ENCODE measurements at places on chromosomes 4 and X.

GRCh38 chr4:9679704-9680478 lies 101.5 kb upstream of the DRD5 start:
- no peak for DNase-seq

GRCh38 chr4:184355857-184356256 lies 118.5 kb downstream of the IRF2 start:
- no peak for DNase-seq

DNA sequence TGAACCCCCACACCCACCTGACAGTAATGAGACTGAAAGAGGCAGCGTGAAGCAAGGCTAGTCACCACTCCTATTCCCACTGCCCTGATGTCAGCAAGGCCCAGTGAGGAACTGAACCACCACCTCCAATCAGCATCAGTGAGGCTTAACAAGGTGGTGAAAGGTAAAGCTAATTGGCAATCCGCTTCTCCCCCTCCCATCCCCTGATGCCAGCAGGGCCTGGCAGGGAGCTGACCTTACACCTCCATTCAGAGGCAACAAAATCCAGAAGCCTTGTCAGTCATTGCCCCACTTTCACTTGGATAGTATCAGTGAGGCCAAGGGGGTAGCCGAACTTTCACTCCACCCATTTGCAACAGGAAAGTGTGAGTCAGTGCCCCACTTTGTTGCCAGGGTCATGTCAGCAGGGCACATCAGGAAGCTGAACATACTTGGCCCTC lies 60.8 kb downstream of the AWAT2 start:
- DNase-seq, result no peak

- no peak for DNase-seq
Observed at GRCh38 chr4:67725132-67725531, 24.2 kb upstream of the UBA6 start.

- DNase-seq, result no peak
Observed at GRCh38 chr4:38080061-38080974, 120.1 kb downstream of the PTTG2 start.

- peak; percentile 71 for DNase-seq
Observed at GRCh38 chr4:74056858-74057562, 18.5 kb upstream of the CXCL3 start.

DNA sequence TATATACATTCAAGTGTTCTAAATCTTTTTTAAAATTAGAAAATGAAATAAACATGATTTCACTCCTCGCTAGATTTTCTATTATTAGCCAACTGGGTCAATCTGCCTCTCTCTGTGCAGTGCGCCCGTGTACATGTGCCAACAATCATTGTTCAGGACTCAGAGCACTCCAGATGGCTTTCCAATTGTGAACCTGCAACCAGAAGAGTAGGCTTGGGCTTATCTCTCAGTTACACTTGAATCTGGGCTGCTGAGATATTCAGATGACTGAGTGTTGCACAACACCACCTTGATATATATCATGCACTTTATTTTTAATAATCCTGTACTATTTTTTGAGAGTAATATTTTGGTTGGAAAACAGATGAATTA lies 184.0 kb upstream of the FSTL5 start:
- no peak for DNase-seq

- no peak for DNase-seq
Observed at GRCh38 chr4:143356493-143356892, 19.8 kb downstream of the GAB1 start.

DNA sequence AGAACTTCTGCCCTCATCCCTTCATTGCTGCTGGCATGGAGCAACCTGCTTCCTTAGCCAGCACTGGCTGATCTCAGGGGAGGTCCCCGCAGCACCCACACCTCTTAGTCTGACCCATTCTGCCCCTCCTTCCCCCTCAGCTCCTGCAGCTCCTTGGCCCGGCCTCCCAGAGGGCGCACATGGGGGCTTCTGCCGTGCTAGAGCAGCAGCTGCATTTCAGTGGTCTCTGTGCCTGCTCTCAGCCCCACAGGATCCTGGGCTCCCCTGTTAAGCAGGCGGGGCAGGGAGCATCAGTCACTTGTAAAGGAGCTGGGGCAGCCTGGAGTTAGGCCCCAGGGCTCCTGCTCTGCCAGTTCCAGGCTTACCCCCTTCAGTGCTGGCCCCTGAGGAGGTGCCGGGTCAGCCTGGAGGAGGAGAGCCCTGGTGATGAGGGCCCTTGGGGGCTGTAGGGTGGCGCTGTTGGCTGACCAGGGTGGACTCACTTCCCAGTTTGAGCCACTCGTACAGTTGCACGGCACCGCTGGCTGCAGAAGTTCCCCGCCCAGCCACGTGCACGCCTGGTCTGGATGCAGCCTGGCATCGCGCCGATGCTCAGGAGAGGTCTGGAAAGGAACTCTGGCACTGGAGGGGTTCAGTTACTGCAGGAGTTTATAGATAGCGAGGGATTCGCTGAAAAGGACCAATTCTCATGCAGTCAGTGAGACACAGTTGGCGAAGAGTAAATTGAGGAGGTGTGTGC lies 85.1 kb upstream of the PSAPL1 start:
- DNase-seq, result no peak

GRCh38 chr4:184854673-184855072 lies 28.9 kb upstream of the ACSL1 start:
- peak; percentile 93 for DNase-seq

DNA sequence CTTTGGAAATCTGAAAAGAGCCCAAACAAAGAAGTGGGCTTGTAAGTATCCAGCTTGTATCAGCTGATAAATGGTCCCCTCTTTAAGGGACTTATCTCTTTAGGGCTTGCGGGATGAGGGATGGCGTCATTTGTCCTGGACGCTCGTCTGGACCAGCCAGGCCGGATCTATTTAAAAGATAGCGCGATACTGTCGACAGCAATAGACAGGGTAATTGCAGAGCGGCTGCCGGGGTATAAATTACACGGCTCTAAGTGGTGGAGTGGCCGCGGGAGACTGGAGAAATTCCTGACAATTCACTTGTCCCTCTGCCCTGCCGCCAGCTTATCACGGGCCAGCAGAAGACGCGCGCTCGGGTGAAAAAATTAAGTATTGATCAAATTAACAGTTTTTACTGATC lies 90.7 kb downstream of the FAM53A start:
- DNase-seq, result no peak

- DNase-seq, result no peak
Observed at GRCh38 chr4:704198-704891, 1.3 kb upstream of the PCGF3 start.

GRCh38 chr4:140126261-140126660 lies 27.7 kb downstream of the MAML3 start:
- DNase-seq, result no peak

DNA sequence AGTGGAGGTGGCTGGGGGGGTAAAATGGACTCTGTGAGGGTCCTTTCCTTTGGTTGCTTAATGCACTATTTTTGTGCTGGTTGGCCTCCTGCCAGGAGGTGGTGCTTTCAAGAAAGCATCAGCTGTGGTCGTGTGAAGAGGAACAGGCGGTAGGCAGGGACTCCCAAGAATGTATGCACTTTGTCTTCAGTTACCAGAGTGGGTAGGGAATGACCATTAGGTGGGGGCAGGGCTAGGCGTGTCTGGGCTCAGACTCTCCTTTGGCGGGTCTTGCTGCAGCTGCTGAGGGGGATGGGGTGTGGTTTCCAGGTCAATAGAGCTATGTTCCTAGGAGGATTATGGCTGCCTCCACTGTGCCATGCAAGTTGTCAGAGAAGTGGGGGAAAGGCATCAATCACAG lies 509.0 kb downstream of the PCDH19 start:
- DNase-seq, result no peak

GRCh38 chr4:124095621-124096020 lies 616.9 kb downstream of the ANKRD50 start:
- DNase-seq, result no peak

- no peak for DNase-seq
Observed at GRCh38 chr4:15684498-15684897, 2.9 kb downstream of the FAM200B start.

DNA sequence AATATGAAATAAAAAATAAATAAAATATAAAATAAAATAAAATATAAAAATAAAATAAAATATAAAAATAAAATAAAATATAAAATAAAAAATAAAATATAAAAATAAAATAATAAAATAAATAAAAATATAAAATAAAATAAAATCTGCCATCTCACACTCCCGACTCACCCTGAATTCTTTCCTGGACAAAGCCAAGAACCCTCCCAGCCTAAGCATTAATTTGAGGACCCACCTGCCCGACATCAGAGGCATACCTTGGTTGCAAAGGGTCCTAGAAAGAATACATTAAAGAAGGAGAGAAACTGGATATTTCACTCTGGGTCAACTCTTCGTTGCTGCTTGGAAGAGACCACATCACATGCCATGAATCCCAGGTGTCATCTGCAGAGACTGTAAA lies 138.3 kb downstream of the CRLF2 start:
- no peak for DNase-seq

DNA sequence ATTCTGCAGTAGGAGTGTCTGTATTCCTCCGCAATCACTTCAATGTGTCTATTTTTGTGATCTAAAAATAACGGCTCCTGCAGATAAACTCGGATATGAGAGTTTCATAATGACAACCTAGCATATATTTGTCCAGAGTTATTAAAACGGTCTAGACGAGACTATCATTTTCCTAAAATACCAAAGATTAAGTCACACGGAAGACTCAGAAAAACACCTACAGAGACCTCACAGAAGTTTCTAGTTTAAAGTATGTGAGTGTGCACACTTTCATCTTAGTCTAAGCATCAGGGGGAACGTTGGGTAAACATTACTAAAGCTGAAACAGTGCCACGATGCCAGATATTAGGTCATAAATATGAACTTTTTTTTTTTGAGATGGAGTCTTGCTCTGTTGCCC lies 156.9 kb downstream of the AFAP1 start:
- no peak for DNase-seq

DNA sequence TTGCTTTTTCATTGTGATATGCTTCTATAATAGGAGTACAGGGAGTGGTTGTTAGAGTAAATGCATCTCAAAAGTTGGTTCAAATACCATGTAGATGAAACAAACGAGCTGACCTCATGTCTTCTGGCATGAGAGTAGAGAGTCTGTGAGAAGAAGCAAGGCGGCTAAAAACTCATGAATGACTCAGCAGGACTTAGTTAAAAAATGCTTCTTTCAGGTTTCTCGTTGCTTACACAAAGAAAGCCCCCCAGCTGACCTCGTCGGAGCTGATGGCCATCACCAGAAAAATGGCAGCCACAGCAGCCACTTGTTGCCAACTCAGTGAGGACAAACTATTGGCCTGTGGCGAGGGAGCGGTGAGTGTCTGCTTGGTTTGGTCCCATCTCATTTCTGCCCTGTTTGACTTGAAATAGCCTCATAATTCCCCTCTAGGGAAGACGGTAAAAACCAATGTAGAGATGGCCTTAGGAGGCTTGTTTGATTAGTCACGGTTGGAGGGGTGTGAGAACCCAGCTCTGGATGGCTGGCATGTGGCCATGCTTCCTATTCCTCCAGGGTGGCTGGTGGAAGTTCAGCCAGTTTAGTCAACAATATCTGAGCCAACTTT lies 14.5 kb downstream of the AFP start:
- DNase-seq, result no peak

GRCh38 chrX:143934542-143934941 lies 50.7 kb downstream of the UBE2NL start:
- no peak for DNase-seq

DNA sequence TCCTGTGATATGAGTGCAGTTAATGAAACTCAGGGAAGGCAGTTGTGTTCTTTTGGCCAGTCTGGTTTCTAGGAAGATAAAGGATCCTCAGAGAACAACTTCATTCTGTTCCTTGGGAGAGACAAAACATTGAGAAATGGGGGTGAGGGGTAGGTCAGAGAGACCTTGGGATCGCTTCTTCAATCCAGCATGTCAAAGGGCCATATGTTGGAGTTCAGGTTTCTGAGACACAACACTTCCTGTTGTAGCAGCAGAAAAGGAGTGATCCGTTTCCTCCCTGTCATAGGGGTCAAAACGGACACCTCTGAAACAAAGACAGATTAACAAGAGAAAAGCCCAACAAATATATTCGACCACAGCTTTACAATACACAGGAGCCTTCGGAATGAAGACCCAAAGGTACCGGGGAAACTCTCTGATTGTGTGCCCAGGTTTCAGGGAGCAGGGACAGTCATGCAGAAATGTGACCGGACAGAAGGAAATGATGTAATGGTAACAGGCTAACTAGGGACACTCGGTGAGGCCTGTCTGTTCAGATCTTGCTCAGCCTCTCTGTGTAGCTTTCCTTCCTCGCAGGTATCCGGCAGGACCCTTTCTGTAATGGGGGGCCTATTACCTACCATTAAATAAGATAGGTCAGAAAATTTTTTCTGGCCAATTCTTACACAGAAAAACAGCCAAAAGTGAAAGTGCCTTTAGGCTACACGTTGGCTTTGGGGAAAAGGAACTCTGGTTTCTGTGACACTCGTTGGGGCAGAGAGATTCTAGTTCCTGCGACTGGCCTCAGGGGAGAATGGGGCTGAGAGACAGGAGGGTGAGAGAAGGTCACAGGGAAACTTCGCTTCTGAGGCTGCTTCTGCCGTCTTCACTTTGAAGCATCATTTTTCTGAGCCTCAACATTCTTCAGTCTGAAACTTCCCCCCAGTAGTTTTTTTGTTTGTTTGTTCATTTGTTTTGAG lies 103.3 kb upstream of the TLR3 start:
- DNase-seq, result peak; percentile 17

DNA sequence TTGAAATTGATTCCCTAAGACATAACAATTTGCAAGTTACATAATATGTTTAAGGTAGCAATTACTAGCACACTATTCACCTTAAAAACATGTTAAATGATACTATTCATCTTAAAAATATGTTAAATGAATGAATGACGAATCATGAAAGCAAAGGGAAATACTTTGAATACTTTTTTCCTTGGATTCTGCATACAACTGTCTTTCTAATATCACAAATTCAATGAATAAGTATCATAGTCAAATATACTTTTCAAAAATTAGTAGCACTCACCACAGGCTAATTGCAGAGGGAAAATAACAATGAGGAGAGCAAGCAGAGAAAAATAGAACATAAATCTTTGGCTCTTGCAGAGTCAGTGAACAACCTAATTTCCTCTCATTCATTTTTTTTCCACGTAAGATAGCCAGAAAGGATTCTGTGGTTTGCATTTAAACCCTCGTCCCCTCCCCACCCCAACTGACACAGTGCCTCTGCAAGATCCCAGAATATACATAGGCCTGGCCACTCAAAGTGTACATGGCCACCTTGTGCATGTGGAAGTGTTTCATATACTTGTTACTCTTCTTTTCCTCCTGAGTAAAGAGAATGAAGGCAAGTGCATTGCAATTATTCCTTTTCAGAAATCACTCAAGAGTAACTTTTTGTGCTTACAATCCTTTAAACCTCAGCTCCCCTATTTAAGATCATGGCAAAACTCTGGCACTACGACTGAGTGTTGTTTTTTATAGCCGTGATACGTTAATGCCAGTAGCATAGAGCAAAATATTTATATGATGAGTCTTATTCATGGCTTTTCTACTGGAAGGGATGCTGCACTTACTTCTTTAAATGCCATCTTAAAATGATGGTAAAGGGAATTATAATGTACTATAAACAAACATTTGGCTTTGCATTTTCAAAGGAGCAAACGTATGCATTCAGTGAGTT lies 236.4 kb downstream of the PDGFC start:
- no peak for DNase-seq

GRCh38 chr4:73662709-73663546 lies 42.7 kb upstream of the RASSF6 start:
- peak; percentile 77 for DNase-seq
